ENCODE measurements at places on chromosomes 6 and 20. TPM values are rescaled to one million over a fixed set of nuclear protein-coding genes. Genes with fewer than 3 reads are reported as not detected.
A peak's percentile ranks its signal among the peaks of the same experiment; 100 is the strongest.

GRCh38 chr6:77324866-77325265 lies 138.4 kb downstream of the HTR1B start:
- no peak overlapping the region for H3K27ac ChIP-seq
- no peaks in the 10 kb centered on the region for H3K4me1 ChIP-seq
- H3K4me3 ChIP-seq = no peak overlapping the region
- H3K36me3 ChIP-seq = no peaks in the 10 kb centered on the region
- no peaks in the 10 kb centered on the region for H3K27me3 ChIP-seq
- no peak for DNase-seq

DNA sequence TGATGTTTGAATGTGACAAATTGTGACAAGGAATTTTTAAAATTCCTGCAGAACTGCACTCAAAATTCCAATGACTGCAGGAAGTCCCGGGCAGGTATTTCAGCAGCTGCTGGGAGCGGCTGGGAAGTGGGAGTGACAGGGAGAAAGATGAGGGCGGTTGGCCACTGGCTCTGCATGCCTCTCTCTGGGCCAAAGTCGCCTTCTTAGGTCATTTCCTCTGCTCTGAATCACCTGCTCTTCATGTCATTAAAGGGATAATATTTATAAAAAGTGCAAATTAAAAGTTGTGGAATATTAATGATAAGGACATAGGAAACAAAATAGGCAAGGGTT lies 43.9 kb downstream of the RAMACL start:
- H3K4me3 ChIP-seq = no peak overlapping the region
- DNase-seq = no peak
- peaks cover 22% of the 10 kb centered on the region for H3K4me1 ChIP-seq

DNA sequence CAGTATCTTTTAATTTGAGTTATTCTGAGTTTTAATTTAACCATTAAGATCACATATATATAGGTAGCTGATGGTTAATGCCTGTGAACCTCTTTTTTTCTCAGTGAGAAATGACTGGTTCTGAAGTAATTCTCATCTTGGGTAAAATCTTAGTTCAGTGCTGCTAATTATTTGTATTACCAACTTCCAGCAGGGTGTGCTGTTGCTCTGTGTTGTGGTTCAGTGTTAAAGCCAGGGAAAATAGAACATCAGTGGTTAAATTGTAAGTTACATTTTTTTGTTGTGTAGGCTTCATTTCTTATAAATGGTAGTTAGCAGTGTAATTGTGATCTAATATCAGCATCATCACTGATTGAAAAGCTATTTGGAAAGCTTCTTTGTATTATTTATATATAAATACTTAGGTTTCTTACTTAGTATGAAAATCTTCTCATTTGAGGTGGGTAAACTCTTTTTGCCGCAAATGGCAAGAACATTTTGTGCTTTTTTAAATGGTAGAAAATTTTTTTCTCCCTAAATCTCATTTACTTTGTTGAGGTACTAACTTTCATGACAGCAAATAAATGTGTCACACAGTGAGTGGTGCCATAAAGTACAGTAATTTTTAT lies 43.7 kb downstream of the CDC5L start:
- H3K27ac ChIP-seq = no peak overlapping the region
- H3K36me3 ChIP-seq = peaks cover 56% of the 10 kb centered on the region
- DNase-seq = peak; percentile 57
- H3K27me3 ChIP-seq = no peaks in the 10 kb centered on the region
- H3K4me1 ChIP-seq = peaks cover 27% of the 10 kb centered on the region
- no peak overlapping the region for H3K4me3 ChIP-seq

DNA sequence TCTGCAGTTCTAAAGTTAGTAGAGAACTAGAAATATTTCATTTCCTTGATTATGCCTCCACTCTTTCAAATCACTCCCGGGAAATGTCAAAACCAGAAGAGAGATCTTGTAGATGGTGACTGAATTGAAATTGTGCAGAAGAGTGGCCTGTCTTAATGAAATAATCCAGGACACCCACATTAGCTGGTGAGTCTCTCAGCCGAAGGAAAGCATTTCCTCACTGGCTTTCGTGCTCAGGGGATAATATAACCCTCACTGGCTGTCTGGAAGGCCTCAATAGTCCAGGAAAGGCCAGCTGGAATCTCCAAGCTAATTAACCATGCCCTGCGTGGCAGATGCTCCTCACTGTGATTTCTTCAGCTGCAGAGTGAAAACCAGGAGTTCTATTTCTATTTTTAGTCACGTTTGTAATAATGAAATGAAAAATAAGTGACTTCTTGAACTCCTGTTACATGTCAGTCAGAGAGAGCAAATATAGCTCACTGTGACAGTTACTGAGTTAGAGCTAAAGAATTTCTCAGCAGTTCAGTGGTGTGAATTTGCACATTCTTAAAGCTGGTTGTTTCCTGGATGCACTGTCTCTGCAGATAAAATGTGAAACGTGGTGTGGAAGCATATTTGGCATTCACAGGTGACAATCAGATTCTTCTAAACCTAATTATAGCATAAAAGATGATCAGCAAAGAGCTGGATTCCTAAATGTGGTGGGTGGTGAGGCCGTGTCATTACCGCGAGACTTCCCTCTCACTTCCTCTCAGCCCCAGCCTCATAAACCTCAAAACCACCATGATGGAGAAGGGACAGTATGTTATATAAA lies 211.7 kb downstream of the LMBRD1 start:
- H3K4me3 ChIP-seq = no peak overlapping the region
- H3K4me1 ChIP-seq = no peaks in the 10 kb centered on the region
- no peak for DNase-seq

- DNase-seq = no peak
- H3K4me3 ChIP-seq = no peak overlapping the region
- no peaks in the 10 kb centered on the region for H3K4me1 ChIP-seq
- H3K27me3 ChIP-seq = no peaks in the 10 kb centered on the region
- H3K27ac ChIP-seq = no peak overlapping the region
Observed at GRCh38 chr6:13284646-13285045, 43.7 kb downstream of the TBC1D7 start.

DNA sequence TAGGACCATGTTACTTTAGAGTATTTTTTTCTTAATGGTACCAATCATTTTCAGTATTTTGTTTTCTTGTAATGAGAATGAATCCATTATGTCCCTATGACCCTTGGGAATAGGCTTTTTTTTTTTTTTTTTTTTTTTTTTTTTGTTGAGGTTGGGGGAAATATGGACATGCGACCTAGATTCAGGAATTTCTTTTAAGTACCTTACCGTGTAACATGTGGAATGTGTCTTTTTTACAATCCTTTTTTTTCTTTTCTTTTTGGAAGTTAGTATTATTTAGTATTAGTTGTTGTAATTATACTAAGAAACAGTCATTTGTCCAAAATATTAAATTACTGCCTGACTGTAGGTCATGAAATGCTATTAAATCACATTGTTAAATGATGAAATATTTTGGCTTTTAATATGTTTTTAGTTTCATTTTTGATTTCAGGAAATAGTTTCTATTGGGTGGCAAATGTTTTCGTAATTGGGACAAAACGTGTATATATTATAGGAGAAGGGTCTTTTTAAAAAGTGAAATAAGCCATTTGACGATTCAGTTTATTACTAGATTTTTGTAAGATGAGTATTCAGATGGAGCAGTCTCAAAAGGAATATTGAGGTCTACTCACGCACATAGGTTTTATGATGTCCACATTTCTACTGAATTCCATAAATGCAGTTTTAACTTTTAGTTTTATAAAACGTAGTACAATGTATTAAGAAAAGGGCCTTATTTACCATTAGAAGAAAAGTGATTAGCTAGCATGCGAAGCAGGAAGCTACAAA lies 4.9 kb downstream of the ARID1B start:
- H3K4me1 ChIP-seq = peaks cover 10% of the 10 kb centered on the region
- no peaks in the 10 kb centered on the region for H3K27me3 ChIP-seq
- peaks cover 19% of the 10 kb centered on the region for H3K36me3 ChIP-seq
- H3K4me3 ChIP-seq = peak overlapping the region; percentile 19
- DNase-seq = no peak

DNA sequence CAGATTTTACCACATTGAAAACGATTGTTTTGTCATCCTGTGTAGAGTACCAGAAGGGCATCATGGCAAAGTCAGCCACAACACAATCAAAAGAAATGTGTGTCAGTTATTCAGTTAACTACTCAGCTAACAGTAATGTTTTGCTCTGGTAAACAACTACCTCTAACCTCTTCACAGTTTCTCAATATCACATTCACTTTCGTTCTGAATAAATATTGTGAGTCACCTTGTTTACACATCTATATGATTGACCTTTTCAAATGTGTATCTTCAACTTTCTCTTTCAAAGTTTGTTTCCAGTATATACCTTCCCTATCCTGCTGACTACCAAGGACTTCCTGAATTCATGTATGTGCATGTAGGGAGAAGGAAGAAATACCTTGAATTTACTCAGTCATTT lies 216.6 kb upstream of the UFL1 start:
- no peaks in the 10 kb centered on the region for H3K36me3 ChIP-seq
- no peak overlapping the region for H3K27ac ChIP-seq
- no peaks in the 10 kb centered on the region for H3K27me3 ChIP-seq
- no peaks in the 10 kb centered on the region for H3K4me1 ChIP-seq
- no peak for DNase-seq

- no peaks in the 10 kb centered on the region for H3K4me1 ChIP-seq
- no peak overlapping the region for H3K4me3 ChIP-seq
- no peak overlapping the region for H3K27ac ChIP-seq
- no peaks in the 10 kb centered on the region for H3K27me3 ChIP-seq
- no peaks in the 10 kb centered on the region for H3K36me3 ChIP-seq
Observed at GRCh38 chr6:9398071-9398766, 962.9 kb upstream of the SLC35B3 start.

DNA sequence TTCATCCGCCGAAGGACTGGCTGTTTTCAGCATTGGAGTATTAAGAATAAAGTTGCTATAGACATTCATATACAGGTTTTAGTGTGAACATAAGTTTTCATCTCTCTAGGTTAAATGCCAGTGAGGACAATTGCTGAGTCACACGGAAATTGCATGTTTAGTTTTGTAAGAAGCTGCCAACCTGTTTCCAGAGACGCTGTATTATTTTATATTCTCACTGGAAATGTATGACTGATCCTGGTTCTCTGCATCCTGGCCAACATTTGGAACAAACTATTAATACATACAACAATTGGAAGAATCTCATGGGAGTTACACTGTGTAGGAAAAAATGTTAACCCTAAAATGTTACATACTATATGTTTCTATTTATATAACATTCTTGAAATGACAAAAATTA lies 16.7 kb upstream of the TGM6 start:
- H3K4me3 ChIP-seq = no peak overlapping the region
- no peak overlapping the region for H3K27ac ChIP-seq
- no peaks in the 10 kb centered on the region for H3K27me3 ChIP-seq
- no peak for DNase-seq

DNA sequence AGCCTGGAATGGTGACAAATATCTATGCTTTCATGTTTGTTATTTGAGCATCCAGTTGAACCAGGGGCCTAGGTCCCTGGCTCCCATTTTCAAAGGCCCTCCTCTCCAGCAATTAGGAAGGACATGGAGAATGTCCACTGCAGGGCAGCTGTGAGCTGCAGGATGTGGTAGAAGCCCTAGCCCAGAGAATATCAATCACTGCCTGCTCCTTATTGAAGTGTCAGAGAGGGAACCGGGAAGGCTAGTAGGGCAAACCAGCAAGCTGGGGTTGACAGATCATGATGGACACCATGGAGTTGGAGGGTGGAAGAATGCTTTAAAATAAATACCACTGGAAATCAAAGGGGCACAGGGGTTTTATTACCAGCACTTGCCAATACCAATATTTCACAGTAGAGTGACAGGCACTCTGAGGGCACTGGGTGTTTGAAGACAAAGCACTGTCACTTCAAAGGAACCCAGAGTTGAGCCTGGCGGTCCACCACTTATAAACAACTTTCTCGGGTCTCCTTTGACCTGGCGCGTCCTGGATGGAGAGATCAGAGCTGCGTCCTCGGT lies 47.7 kb downstream of the ZNF831 start:
- no peak overlapping the region for H3K27ac ChIP-seq
- peaks cover 11% of the 10 kb centered on the region for H3K27me3 ChIP-seq
- H3K4me1 ChIP-seq = no peaks in the 10 kb centered on the region
- H3K4me3 ChIP-seq = no peak overlapping the region
- DNase-seq = no peak
- H3K36me3 ChIP-seq = no peaks in the 10 kb centered on the region

- no peaks in the 10 kb centered on the region for H3K27me3 ChIP-seq
- H3K4me3 ChIP-seq = no peak overlapping the region
- no peak for DNase-seq
- H3K4me1 ChIP-seq = peaks cover 34% of the 10 kb centered on the region
- H3K36me3 ChIP-seq = no peaks in the 10 kb centered on the region
Observed at GRCh38 chr6:125811259-125811658, 20.5 kb downstream of the NCOA7 start.

GRCh38 chr6:572596-573265 lies 84.2 kb downstream of the HUS1B start:
- H3K27me3 ChIP-seq = no peaks in the 10 kb centered on the region
- H3K27ac ChIP-seq = no peak overlapping the region
- no peak for DNase-seq
- peaks cover 72% of the 10 kb centered on the region for H3K36me3 ChIP-seq

DNA sequence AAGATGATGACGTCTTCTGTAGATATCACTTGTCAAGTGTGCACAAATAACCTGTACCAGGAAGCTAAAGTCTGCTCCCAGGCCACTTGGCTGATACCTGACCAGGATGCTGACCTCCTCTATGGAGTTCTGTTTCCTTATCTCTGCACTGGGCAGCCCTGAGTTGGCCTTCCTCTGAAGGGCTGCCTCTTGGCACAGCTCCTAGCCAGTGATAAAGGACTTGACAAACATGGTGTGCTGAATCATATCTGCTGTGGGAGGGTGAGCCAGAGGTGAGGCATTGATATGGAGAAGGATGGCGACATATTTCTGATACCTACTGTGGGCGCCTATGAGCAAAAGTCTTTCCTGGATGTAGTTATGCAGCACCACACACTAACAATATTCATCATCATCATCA lies 32.8 kb upstream of the FOXA2 start:
- H3K27me3 ChIP-seq = peaks cover 15% of the 10 kb centered on the region
- no peak overlapping the region for H3K4me3 ChIP-seq
- H3K36me3 ChIP-seq = no peaks in the 10 kb centered on the region
- no peak overlapping the region for H3K27ac ChIP-seq
- H3K4me1 ChIP-seq = no peaks in the 10 kb centered on the region
- no peak for DNase-seq

The CPNE5 gene
- total RNA-seq = not detected

The CLDN20 gene
- total RNA-seq = not detected

The ELOVL2 gene
- 6.8 TPM for total RNA-seq

The CAP2 gene
- 34.0 TPM for total RNA-seq

The MYT1 gene
- not detected for total RNA-seq

The HSPA12B gene
- not detected for total RNA-seq

The CALHM4 gene
- total RNA-seq = not detected

All from SJSA1 (cell line).